ENCODE measurements at places on chromosomes 12 and 14.

- no peak for DNase-seq
These were observed 26.4 kb downstream of the PTPRQ start for GRCh38 chr12:80470403-80470802.

DNA sequence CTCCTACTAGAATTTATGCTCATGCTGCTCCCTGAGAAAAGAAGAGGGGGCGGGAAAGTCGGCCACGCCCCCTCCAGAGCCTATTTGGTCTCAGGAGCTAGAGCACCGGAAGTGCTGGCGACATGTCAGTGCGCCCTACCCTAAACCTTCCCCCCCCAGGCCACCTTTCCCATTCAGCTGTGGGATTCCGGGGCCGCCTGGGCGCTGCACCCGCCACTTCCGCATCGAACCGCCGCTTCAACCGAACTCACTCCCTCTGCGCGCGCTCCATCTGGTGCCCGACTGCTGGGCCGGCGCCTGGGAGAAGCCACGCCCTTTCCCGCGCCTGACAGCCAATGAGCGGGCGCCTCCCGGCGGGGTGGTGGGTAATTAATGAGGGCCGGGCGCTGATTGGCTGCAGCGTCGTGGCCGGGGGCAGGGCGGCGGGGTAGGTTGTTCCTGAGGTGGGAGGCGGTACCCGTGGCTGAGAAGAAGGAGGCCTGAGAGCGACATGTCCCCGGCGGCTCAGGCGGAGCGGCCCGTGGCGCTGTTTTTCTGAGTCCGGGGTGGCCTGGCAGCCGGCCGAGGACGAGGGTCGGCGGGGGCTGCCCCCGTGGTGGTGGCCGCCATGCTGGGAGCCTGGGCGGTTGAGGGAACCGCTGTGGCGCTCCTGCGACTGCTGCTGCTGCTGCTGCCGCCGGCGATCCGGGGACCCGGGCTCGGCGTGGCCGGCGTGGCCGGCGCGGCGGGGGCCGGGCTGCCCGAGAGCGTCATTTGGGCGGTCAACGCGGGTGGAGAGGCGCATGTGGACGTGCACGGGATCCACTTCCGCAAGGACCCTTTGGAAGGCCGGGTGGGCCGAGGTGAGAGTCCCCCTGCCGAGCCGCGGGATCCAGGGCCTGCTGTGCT is at the start of gene MLEC:
TSS of gene MLEC (plus strand) at position 460 of the 888 bp plus-strand sequence. CDS start at position 608, 148 bp downstream.
- DNase-seq, result peak; percentile 99

DNA sequence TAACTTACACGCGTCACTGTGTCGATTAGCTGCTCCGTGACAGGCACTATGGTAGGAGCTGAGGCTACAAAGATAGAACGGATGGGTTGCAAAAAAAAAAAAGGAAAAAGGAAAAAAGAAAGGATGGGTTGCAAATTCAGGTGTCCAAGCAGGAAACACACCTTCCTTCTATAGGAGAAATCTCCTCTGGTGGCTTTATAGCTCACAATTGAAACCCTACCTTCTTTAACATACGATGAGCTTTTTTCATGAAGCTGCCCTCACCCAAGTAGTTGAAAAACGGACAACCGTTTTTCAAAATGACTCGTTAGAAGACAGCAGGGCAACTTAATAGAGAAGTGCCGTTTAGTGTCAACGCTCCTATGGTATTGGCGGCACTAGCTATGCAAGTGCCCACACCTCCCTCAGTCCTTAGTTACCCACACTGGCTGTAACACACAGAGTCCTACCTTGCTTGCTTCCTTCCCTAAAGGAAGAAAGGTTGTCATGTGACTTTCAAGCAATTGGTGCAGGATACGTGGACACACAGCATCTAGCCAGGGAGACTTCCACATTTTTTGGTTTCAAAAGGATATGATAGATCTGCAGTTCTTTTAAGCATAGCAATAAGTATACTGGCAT is 682 bp upstream of the TRIP11 start:
- peak; percentile 2 for DNase-seq

DNA sequence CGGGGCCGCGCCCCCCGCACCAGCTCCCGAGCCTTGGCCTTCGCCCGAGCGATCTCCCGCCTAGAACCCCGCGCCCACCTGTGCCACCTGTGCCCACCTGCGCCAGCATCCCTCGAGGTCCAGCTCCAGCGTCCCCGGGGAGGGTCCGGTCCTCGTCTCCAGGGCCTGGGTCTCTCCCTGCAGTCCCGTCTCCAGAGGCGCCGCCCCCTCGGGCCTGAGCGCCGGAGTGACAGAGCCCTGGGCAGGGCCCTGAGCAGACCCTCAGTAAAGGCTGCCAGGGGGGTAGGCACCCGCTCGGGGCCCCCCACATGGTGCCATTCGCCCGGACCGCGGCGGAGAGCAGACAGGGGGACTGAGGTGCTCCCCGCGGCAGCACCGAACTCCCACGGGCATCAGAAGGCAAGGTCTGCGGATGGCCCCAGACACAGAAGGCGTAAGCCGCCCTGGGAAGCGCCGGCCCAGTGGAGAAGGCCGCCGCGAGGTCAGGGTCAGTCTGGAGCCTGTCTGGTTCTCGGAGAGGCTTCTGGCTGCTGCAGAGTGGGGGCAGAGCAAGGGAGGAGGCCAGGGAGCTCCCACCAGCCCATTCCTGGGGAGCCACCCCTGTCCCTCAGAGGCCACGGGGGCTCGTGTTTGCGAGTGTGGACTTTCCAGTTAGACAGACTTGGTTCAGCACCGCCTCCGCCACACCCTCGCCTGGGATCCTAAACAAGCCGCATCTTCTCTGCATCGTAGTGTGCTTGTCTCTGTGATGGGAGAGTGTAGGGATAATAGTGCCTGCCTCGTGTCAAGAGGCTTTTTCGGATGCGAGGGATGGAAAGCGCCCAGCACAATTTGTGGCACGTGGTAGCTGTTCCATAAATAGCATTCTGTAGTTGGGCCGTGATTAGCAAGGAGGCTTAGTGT is 1.1 kb upstream of the PPP1R13B start:
- peak; percentile 48 for DNase-seq

DNA sequence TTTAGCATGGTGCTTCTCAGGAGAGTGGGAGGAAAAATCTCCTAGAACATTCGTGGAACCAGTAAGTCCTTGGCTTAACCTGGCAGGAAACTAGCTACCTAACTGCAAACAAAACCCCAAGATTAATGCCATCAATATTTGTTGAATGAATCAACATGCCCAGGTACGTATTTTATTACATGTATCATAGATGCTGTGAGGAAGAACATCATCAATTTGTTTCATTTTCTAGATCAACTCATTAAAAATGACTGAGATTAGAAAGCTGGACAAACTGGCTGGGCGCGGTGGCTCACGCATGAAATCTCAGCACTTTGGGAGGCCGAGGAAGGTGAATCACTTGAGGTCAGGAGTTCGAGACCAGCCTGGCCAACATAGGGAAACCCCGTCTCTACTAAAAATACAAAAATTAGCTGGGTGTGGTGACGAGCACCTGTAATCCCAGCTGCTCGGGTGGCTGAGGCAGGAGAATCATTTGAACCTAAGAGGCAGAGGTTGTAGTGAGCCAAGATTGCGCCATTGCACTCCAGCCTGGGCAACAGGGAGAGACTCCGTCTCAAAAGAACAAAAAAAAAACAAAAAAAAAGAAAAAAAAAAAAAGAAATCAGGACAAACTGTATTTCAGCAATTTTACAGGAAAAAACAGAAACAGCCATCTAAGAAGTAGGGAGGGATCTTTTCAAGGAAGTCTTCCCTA is 88.7 kb downstream of the NTN4 start:
- DNase-seq, result no peak

DNA sequence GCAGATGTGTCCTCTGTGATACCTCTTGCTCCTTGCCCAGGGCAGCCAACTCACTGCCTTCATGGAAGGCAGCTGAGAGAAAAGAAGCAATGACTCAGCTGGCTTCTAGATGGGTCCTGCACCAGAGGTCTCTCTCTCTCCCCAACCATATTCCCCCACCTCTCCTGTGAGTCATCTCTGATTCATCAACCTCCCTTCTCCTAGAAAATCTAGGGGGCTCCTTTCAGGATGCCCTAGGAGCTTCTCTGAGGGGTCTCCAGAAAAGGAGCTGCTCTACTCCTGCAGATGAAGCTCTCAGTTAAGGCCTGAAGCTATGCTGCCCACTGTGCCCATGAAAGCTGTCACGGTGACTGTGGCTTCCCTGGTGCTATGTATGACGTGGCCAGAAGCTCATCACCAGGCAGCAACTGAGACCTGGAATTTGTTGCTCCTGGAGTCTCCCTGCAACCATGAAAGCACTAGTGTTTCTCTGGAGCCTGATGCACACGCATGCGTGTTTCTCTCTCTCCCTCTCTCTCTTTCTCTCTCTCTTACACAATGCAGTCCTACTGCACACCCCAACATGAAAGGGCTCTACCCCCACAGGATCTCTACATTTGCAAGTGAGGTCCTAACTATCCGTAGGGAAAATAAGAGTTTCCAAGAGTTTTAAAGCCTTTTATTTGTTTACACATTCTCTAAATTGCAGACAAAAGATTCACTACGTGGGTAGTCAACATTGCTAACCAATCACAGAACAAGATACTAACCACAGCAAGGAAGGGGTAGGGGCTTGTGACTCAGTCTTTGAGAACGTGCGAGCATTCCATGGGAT is 285.3 kb downstream of the DPF3 start:
- no peak for DNase-seq

GRCh38 chr12:48542300-48542928 is 17.0 kb downstream of the OR8S1 start:
- DNase-seq, result peak; percentile 28

- DNase-seq, result no peak
These were observed 141.7 kb upstream of the NRXN3 start for GRCh38 chr14:78028471-78028870.

DNA sequence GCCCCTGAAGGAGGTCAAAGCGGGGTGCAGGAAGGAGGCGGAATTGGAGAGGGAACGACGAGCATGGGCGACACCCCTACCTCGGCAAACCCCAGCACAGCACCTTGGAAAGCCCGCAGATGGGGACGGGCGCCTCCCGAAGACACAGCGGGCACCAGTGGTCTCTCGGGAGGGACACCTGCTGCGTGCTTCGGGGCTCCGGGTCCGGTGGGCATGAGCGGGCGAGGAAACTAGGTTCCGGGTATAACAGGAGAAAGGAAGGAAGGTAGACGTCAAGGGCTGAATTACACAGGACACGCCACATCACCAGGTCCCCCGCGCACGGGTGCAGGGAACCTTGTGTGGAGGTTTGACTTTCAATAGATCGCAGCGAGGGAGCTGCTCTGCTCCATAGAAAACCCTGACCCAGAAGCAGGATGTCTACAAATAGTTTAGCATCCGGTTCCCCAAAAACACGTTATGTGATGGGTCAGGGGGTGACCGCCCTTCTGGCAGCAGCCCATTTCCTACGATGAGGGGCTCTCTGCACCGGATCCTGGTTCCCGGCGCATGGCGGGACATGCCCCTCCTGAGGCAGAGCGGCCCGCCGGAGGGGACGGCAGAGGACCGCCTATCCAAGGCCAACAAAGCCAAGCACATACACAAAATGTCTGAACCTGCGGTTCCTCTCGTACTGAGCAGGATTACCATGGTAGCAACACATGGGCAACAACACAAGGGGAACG is 196.9 kb downstream of the ALG10 start:
- no peak for DNase-seq

DNA sequence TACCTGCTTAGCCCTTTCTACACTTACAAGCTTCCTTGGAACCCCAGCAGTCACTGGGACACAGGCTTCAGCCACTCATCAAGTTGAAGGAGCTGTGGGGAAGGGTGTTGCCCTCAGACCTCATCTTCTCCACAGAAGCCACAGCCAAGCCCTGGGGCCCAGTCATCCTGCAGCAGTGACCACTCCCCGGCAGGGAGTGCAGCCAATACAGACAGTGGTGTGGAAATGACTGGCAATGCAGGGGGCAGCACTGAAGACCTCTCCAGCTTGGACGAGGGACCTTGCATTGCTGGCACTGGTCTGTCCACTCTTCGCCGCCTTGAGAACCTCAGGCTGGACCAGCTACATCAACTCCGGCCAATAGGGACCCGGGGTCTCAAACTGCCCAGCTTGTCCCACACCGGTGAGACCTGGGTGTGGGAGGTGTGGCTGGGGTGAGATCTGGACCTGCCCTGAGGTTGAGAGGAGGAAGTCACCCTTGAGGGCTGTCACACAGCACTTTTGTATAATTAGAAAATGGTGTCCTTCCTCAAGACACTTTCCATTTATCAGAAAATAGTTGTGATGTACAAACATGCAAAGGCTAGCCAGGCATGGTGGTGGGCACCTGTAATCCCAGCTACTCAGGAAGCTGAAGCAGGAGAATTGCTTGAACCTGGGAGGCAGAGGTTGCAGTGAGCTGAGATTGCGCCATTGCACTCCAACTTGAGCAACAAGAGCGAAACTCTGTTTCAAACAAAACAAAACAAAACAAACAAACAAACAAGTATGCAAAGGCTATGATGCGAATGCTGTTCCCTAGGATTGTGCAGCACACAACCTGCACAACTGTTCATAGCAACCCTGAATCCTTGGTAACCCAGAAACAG is 9.9 kb downstream of the GLI1 start:
- DNase-seq, result no peak

DNA sequence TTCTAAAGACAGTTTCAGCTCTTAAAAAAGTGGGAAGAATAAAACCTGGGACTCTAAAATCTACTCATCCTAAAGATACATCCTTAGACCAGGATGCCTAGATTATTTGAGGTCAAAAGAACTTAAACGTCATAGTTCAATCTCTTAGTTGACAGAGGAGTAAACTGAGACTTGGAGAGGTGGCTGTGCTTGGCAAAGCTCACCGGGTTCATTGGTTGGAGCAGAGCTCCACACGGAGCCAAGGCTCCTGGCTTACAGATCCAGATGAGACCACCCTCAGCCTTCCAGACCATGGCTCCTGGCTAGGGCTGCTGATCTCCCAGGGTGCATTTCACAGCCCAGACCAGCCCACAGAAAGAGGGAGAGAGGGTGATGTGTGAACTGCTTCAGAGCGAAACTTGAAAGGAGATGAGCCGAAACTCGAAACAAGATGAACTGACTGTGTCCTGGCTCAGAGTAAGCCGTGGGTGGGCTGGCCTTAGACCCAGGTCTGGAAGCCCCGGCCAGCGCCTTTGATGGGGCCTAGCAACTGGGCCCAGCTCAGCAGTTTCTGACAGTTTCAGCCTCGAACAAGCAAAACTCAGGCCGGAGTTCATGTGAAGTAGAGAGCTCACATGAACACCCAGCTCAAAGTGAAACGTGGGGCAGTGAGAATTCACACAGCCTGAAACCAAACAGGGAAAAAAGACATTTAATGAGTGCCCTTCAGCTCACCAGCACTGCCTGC is 1044.8 kb downstream of the BCL11B start:
- DNase-seq, result no peak

DNA sequence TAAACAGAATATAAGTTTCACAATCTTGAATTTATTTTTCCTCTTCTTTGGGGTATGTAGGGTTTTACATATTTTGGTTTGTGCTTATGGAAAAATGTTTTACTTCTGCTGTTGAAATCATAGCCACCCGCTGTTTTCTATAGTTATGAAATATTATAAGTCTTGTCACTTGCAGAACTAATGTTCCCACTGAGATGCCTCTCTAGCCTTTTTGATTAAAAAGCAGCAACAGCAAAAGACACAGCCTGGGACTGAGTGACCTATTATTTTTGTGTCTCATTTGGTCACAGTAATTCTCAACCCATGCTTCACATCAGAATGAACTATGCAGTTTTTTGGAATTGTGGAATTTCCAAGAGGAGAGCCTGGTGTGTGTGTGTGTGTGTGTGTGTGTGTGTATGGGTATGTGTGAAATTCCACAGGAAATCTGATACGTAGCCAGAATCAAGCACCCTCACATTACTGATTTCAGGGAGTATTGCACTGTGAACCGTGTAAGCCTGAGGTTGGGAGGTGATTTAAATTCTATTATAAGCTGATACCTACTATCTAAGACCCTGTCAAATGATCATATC is 55.7 kb upstream of the FRMD6 start:
- DNase-seq, result no peak

GRCh38 chr14:24925771-24926374 is 124.1 kb downstream of the STXBP6 start:
- DNase-seq, result no peak

GRCh38 chr14:22524115-22524783 is 64.8 kb downstream of the DAD1 start:
- no peak for DNase-seq

All from thyroid gland (tissue), 4 donors.